Right renal cortex interstitium (tissue), 3 donors: ENCODE measurements at places on chromosomes 13 and 19.

GRCh38 chr13:77925616-77926015, 7.0 kb upstream of the EDNRB start:
- no peak for DNase-seq

GRCh38 chr19:28358633-28359032, 854.3 kb downstream of the UQCRFS1 start:
- DNase-seq: no peak

DNA sequence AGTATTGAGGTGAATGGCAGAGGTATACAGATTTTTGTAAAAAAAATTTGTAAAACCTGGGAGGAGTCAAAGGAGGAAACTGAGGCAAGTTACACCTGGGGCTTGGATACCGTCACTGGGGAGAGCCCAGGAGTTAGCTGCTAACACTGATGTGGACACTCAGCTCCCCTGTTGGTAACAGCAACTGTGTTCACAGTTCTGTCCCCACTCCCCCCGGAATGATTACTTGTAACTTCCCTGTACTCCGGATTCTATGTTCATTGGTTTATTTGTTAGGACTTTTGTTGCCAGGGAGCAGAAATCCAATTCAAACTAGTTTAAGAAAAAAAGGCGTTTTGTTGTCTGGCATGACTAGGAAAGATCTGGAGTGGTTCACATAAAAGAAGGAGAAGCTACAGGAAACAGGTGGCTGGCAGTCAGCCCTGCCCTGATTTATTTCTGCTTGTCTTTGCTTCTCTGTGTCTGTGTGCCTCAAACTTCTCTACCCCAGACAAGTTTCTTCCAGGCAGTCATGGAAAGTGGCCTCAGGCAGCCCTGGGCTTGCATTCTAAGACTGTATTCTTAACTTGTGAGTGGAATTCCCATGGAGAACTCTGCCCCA, 2.3 kb upstream of the GPR12 start:
- DNase-seq: no peak

- no peak for DNase-seq
Observed at GRCh38 chr13:27607125-27607524, 13.2 kb downstream of the LNX2 start.

GRCh38 chr13:29522044-29522685, 73.3 kb downstream of the SLC7A1 start:
- DNase-seq: no peak

GRCh38 chr13:40376867-40377535, 289.4 kb downstream of the FOXO1 start:
- no peak for DNase-seq

DNA sequence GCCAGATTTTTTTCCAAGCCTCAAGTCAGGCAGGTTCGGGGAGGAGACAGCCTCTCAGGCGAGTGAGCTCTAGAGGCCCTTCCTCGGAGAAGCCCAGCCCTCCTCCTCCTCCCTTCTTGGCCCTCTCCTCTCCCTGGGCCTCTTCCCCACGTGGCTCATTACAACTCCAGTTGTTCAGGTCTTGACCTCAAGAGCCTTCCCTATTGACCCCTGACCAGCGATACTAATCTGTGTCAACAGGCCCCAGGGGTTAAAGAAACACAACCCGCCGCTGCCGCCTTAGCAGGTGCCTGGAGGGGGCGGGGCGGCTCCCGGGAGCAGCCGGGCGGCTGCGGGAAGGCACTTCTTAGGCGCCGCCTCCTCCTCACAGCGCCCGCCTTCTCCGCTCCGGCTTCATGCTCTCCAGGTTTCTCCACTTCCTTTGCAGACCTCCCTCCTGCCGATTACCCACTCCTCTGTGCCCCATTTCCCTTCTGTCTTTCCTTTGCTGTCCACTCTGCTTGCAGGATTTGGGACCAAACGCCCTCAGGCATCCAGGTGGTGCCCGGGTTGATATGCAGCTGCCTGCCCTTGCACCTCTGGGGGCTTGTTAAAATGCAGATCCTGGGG, 51.0 kb downstream of the LYL1 start:
- DNase-seq: no peak

- DNase-seq: no peak
Observed at GRCh38 chr13:37383856-37384370, 214.7 kb downstream of the POSTN start.

DNA sequence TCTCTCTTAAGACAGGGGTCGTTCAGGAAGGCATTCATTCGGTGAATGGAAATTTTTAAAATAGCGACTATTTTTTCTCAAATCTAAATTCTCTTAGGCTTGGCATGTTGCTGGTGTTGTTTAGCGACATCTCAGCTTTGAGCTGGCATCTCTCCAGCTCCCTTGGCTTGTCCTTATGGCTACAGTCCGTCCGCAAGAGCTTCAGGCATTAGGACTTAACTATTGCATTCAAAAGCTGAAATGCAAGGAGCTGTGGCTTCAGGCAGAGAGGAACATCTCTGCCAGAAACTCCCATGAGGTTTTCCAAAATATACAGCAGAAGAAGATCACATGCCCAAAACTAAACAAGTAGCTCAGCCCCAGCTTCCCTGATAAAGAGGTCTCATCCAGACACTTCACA, 578.5 kb downstream of the EFNB2 start:
- no peak for DNase-seq

DNA sequence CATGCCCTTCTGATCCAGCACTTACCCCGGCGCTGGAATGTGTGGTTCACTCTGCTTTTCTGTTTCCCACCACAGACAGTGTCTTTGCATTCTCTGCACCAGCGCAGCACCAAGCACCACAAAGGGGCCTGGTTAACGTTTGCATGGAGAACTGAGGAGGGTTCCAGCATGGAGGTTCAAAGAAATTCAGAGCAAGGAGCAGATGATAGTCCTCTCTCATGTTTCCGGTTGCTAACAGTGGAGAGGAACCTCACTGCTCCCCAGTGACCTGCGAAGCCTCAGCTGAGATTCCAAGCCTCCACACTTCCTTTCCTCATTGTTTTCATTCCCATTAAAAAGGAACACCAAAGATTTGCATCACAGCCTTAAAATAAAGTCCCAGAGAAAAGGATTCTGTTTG, 99.7 kb downstream of the STARD13 start:
- DNase-seq: no peak

DNA sequence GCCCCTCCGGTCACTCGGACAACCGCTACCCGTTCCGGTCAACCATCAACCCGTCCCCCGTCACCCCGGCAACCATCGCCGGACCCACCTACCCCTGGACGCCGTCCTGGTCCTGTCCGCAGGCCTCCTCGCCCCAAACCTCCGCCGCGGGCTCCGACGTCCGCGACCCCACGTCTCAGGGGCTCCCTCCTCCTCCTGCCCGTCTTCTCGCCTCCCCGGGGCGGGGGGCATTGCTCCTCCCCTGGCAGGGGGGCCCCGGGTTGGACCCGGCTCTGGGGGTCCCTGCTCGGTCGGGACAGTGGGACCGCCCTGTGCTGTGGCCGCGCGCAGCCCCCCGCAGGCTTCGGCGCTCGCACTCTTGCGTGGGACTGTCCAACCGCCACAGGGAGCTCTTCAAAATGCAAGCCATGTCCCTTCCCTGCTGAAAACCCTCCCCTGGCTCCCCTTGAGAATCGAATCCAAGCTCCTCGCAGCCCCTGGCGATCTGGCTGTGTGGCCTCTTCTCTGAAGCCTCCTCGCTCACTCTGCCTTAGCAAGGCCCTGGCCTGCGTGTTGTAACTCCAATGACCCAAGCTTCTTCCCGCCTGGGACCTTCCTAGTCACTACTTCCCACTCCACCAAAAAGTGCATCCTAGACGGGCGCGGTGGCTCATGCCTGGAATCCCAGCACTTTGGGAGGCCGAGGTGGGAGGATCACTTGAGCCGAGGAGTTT, 8.4 kb downstream of the EPHX3 start:
- DNase-seq: no peak

DNA sequence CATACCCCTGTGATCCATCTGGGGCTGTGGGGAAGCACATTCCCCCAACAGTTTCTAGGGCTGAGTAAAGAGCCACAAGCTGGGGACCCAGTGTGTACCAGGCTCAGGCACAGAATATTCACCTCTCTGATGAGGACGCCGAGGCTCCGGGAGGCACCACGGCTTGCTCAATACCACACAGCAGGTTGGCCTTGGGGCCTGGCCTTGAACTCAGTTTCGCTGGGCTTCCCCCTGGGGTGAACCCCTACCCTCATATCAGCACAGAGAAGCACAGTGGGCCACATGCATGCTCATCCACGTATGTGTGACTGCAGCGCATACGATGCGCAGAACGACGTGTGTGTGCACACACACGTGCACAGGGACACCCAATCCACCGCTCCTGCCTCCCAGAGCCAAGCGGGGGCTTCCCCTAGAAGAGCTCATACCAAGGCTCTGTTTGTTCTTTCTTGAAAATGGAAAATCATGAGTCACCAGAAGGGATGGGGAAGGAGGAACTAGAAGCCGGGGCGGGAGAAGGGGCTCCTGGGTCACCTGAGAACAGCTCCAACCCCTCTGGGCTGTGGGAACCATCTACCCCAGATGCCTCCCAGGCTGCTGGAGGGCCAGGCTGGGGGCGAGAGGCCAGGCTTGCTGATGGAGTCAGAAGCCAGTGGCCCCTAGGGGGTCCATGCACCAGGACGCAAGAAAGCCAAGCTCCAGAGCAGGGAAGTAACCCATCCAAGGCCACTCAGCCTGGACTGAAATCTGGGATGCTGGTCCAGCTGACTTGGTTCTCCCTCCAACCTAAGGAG, 4.9 kb upstream of the PDE4C start:
- DNase-seq: no peak

DNA sequence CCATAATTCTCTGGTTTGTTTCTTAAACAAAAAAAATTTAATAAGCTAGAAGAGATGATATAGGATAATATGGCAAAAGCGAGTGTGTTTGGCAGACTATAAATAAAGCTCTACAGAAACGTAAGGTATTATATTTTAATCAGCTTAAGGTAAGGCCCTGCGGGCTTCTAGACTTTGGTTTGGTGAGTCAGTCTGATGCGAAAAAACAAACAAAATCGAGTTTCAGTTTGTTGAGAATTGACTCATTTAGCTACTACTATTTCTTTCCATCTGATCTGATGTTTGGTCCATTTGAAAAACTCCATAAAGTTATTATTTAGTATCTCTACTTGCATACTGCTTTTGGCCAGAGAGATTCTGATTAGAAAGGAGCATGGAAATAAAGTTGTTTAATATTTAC, 138.0 kb downstream of the MIPEP start:
- no peak for DNase-seq

DNA sequence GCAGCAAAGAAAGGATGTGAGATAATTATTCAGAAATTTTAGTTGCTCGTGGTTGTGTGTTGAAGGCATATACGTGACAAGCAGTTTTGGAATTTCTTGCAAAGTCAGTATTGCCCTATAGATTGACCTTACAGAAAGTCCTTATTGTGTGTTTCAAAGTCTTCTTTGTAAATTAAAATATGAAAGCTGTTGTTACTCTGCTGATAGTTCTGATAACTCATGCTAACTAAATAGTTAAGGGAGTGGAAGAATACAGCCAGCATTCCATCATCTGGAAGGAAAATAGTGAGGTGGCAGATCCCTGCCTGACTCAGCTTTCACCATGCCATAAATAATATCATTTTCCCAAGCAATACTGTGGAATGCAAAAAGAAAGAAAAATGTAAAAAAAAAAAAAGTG, 27.2 kb downstream of the WASF3 start:
- DNase-seq: no peak

DNA sequence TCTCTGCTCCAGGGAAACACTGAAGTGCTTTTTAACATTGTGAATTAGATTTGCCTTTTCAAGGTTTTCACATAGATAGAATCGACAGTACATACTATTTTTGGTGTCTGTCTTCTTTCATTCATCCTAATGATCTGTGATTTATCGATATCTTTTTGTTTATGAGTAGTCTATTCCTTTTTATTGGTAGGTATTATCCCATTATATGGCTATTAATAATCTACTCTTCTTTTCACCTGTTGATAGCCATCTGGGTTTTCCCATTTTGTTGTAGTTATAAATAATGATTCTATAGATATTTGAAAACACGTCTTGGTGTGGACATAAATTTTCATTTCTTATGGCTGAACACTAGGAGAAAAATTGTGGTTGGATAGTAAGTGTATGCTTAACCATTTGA, 262.6 kb downstream of the MAB21L1 start:
- DNase-seq: no peak

- DNase-seq: no peak
Observed at GRCh38 chr13:60482012-60482411, 85.0 kb downstream of the TDRD3 start.

DNA sequence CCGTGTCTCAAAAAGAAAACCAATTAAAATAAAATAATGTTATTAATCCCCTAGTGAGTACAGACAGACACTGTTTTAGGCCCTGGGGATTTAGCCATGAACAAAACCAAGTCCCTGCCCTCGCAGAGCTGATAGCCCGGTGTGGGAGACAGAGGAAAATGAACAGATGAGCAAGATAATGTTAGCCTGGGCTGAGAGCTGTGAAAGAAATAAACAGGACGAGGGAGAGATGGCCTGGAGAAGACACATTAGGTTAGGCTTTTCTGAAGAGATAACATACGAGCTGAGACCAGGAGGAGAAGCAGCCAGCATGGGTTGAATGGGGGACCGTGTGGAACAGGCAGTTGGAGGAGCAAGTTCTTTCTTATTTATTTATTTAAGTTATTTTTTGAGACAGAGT, 9.0 kb downstream of the RELB start:
- DNase-seq: no peak

- no peak for DNase-seq
Observed at GRCh38 chr13:46119883-46120614, 15.2 kb upstream of the CPB2 start.

- no peak for DNase-seq
Observed at GRCh38 chr13:80669112-80669511, 328.2 kb upstream of the SPRY2 start.

DNA sequence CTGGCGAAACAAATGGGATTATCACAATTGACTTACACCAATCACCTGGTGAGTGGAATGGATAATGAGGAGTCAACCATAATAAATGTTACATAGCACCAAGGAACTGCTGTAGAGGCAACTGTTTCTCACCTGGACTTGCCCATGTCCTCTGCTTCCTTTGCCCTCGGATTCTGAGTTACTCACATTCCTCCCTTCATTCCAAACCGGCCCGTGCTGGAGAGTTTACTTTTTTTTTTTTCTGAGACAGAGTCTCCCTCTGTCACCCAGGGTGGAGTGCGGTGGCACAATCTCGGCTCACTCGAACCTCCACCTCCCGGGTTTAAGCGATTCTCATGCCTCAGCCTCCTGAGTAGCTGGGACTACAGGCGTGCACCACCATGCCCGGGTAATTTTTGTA, 41.5 kb upstream of the TSC22D1 start:
- no peak for DNase-seq

DNA sequence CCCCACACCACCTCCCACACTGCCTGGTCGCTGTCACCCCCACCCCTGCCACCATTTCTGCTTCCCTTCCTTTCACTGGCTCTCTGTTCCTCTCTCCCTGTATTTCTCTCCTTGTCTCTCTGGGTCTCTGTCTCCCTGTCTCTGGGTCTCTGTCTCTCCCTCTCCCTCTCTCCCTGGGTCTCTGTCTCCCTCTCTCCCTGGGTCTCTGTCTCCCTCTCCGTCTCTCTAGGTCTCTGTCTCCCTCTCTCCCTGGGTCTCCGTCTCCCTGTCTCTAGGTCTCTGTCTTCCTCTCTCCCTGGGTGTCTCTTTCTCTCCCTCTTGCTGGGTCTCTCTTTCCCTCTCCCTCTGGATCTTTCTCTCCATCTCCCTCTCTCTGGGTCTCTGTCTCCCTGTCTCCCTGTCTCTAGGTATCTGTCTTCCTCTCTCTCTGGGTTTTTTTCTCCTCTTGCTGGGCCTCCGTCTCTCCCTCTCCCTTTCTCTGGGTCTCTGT, 21.6 kb downstream of the KLHL26 start:
- no peak for DNase-seq

GRCh38 chr13:82076496-82076895, 1735.6 kb upstream of the SPRY2 start:
- DNase-seq: no peak

- peak; percentile 77 for DNase-seq
Observed at GRCh38 chr19:10936661-10937084, 8.1 kb downstream of the TIMM29 start.
